Cerebellar nuclear complex (tissue), 1 donor: ENCODE measurements at places on chromosomes 11 and 22.

DNA sequence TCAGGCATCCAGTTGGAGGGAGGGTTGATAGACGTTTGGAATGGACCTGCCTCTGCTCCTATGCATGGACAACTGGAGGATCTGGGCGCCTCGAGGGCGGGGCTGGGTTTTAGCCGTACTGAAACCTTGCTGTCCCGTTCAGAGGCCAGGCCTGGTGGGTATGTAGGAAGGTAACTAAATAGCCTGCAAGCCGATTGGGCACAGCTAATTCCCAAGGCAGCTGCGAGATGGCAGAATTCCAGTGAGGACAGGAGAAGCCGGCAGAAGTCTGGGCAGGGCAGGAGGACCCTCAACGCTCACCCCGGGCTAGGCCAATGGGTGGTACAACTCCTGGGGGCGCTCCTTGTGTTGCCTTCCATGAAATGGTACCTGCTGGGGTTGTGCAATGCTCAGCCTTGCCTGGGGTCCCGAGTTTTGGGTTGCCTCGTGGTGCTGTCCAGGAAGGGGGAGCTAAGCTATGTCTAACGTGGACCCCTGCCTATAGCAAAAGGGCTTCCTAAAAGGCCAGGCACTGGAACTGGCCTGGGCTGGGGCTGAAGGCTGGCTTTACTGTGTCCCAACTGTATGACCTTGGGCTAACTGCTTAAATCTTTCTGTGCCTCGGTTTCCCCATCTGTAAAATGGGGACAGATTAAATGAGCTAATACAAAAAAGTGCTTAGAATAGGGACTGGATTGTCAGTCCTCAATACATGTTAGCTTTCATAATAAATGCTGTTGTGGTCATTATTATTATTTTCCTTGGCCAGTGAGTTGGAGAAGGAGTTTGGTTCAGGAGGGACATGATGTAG, 30.1 kb upstream of the CD82 start:
- no peak for DNase-seq

- DNase-seq: no peak
These were observed 1.9 kb upstream of the ANO5 start for GRCh38 chr11:22190827-22191463.

DNA sequence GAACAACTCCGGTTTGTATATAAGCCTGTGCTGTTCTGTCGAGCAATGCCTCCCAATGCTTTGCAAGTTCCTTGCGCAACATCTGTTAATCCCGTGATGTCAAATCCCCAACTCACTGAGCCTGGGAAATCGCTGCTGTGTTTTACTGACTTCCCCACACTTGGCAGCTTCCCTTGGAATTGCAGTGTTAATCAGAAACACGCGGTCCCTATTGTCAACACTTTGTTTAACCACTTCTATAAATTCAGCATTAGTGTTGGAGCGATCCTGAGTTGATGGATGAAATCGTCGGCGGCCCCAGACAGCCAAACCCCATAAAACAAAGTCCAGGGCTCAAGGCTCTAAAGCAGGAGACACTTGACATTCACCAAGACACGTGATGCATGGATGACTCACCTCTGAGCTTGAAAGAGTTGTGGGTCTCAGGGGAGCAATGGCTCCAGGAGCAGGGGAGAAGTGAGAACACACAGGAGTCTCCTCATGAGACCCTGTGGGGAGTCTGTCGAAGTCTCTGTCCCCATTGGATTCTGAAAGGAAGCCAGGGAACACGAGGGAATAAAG, 555.3 kb downstream of the MIAT start:
- no peak for DNase-seq

DNA sequence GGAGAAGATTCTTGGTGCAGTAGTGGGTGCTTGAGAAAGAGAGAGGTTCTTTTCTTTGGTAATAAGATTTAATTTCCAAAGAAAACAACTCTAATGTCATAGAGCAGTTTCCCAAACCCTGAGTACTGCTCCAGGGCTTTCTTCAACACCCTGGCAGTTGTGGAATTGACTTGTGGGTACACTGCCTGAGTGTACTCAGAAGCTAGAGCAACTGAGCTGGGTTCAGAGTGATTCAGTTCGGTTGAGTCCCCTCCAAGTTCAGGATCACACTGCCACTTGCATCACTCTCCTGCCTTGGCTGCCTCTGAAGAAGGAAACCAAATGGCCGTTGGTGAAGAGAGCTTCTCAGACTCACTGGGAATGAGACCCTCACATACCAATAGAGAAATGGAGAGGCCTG, 5.3 kb downstream of the DMC1 start:
- DNase-seq: no peak

DNA sequence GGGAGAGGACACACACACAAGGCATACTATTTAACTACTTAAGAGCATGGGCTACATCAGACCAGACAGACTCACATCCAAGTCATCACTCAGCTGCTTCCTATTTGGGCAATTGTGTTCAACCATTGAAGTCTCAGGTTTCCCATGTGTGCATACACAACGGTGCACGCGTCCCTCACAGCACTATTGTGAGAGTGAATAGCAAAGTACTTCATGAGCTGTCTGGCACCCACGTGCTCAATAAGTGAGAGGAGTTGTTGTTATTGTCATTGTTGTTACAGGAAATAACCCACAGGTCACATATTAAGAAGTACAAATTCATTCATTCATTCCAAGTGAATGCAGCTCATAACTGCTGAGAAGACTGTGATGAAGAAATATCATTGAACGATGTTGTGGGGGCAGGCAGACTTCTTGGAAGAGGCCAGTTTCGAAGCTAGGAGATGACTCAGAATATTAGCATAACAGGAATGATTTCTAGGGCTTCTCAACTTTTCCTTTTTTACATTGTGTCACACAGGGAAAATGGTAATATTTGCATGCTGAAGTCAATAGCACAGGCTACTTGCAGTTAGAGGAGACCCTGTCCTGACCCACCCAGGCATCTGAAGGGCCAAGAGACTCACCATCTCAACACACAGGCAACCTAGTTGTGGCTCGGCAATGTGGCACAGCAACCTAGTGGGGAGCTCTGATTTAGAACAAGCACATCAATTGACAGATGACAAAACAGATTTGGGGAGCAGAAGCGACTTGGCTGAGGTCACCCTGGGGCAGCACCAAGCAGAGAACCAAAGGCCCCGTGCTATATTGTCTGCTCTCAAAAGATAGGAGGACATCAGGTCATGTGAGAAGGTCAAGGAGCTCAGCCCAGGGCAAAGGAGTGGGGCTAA, 606.0 kb downstream of the BUD13 start:
- no peak for DNase-seq

- no peak for DNase-seq
These were observed 37.0 kb upstream of the ABTB2 start for GRCh38 chr11:34394771-34395300.

GRCh38 chr11:83056611-83057010, 15.1 kb downstream of the RAB30 start:
- DNase-seq: no peak

- DNase-seq: no peak
These were observed 31.4 kb upstream of the TH start for GRCh38 chr11:2202900-2203439.

GRCh38 chr11:120054016-120054752, 83.7 kb downstream of the TRIM29 start:
- DNase-seq: no peak

- no peak for DNase-seq
These were observed 60.2 kb upstream of the PDE3B start for GRCh38 chr11:14583252-14584034.

DNA sequence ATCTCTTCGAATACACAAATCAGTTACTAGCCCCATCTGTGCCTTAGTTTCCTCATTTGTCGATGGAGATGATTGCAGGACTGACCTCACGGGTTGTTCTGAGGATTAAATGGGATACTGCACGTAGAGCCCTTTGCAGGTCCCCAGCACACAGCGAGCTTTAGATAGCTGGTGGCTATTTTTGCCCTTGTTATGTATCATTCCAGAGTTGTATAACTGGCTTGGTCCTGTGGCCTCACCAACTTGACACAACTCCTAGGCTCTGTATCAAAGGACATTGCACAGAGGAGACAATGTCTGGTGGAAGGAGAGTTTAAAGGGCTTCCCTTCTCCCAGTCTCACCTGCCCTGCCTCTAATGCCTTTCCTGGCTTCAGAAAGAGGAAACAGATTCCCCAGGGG, 22.8 kb upstream of the DGAT2 start:
- DNase-seq: no peak
